CD4-positive, alpha-beta T cell treated with Interleukin-4 for 4 hours (primary cell): ENCODE measurements at places on chromosomes 3 and 15.

- DNase-seq, result no peak
These were observed 56.7 kb upstream of the MAGI1 start for GRCh38 chr3:66095295-66096001.

DNA sequence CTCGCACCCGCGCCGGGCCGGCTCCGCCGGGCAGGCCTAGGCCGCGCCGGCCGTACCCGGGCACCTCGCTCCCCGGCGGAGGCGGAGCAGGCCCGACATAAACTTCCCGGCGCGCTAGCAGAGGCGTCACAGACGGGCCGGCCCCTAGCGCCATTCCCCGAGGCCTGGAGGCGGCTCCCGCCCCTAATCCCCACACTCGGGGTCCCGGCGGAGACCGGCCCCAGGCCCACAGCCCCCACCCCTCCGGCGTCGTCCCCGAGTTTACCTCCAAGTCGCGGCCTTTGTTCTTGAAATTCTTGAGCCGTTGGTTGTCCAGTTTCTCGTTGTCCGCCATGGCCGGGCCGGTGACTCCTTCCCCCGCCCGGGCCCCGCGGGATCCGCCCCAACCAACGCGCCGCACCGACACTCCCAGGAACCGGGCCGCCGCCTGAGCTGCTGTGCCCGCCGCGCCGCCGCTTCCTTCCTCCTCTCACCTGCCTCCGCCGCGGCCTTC lies 376 bp downstream of the KPNA4 start:
- DNase-seq, result peak; percentile 57

- DNase-seq, result no peak
These were observed 26.7 kb downstream of the GBE1 start for GRCh38 chr3:81734742-81735141.

- peak; percentile 24 for DNase-seq
These were observed 4.9 kb downstream of the MESP2 start for GRCh38 chr15:89781055-89781454.

DNA sequence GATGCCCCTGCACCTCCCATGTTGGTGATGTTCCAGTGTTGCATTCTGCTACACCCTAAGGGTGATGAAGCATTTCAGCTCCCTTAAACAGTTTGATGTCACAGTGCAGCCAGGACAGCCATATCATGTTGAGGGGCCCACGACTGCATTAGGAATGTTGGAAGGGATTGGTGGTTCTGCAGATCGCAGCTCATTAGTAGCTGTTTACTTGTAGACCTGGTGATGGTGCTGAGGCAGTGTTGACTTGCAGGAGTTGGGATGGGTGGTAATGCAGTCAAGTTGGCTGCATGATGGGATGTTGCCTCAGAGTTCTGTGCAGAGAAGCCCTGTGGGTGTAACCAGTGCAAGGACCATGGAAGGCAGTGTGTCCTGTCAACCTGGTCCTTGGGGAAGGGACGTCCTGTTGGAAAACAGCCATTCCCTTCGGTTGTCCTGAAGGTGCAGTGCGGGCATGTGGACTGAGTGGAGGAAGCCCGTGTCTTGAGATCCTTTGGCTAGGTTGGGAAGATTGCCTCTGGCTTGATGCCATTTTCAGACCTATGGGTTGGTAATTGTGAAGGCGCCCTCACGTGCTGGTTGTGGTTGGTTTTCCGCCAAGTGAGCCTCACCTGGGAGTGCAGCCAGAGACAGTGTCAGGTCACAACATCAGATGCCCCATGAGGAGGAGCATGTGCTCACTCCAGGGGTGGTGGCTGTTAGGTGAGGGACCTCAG lies 100.7 kb downstream of the SNRPN start:
- DNase-seq, result no peak

- no peak for DNase-seq
These were observed 140.4 kb upstream of the CCDC54 start for GRCh38 chr3:107236655-107237337.

GRCh38 chr15:62124176-62124972 lies 40.7 kb downstream of the C2CD4B start:
- peak; percentile 16 for DNase-seq

DNA sequence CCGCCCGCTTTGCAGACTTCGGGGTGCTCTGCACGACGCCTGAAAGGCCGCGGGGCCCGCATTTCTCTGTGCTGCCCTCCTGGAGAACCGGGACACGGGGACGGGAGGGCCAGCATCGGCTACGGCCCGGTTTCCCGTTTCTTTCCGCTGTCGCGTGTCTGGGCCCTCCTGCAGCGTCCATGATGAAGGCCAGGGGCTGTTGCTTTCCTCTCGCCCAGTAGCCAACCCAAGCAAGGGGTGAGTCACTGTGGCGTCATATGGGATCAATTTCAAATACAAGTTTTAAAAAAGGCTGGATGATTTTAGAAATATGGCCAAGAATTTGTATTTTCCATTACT lies 435 bp downstream of the SLC35G2 start:
- DNase-seq, result no peak

DNA sequence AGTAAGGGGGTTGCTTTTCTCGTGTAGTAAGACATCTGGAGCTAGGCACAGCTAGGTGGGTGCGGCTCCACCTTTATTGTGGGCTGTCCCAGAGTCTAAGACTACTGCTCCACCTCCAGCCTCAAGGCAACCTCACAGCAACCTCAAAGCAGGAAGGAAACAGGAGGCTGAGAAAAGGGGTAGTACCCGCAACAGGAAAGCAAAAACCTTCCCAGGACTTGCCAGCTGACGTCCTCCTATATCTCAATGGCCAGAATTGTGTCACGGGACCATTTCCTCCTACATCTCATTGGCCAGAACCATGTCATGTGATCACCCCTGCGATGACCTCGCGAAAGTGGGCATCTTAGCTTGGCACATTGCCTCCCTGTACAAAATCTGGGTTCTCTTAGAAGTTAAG lies 4.3 kb upstream of the GPR160 start:
- peak; percentile 39 for DNase-seq

- no peak for DNase-seq
These were observed 89.6 kb upstream of the TLE3 start for GRCh38 chr15:70187331-70187730.

DNA sequence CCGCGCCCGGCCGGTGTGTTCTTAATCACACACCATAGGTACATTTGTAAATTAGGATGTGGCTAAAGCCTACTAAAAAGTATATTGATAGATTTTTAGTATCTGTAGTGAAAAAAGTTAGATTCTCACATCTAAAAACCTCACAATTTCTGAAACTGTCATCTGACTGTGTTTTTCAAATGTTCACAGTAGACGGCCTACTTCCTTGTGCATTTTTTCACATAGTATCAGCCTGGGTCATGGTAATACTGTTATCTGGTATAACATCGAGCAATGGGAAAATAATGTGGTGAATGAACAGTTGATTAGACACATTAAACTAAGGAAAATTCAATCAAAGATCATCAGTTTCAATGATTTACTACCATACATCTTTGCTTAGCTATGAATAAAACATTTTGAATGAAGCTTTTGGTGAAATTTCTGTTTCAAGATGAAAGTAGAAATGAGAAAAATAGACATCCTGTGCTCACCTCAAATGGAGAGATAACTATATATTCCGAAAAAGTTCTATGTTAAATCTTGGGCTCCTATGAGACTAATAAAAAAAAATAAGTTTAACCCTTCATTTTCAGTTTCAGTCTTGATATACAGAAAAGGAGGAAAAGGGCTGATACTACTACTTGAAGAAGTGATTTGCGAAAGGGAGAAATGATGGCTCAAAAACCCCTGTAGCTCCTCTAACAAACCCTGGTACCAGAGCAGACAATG lies 262.7 kb downstream of the ZBTB20 start:
- DNase-seq, result no peak

- DNase-seq, result no peak
These were observed 103.8 kb downstream of the CPN2 start for GRCh38 chr3:194247350-194247740.

DNA sequence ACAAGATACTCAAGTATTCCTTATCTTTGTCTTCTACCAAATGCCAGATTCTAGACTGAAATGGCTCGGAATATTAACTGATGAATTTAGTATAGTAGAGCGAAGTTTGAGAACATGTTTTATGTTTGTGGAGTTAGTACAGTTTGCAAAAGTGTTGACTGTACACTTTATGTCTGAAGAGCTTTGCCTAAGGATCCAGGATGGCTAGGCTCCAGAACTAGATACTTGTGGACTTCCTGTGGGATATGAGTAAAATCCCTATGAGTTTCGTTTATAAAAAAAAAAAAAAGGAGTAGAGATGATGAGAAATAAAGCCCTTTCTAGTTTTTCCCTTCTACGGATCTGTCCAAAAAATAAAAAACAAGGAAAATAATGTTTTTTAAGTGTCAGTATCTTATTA lies 96.7 kb downstream of the TP63 start:
- no peak for DNase-seq

DNA sequence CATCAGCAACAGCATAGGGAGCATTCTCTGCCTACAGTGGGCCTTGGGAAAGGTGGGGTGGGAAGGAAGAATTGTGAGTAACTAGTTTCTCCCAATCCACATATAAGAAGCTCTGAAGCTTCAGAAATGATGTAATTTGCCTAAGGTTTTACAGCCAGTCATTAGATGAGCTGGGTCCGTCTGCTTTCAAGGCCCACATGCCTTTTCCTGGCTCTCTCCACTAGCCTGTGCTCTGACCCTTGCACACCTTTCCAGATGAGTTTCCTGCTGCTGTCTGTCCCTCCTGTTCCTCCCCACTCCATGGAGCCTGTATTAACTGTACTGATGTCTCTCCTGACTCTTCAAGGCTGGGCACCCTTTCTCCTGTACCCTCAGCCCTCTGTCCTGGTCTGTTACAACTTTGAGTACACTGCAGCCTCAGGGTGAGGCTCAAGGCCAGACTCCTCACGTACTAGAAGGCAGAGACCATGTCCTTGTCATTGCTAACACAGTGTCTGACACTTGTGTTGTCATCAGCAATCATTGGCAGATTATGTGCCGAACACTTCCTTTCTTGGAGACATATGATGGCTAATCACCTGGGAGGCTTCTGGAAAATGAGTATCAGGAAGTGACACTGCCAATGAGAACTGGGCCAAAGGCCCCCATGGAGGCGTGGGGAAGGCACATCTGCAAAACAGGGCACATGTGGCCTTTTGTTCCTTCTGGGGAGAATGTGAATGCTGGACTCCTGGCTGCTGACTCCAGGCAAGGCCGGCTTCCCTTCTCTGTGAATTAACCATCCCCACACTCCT lies 6.6 kb downstream of the TM6SF1 start:
- DNase-seq, result no peak

DNA sequence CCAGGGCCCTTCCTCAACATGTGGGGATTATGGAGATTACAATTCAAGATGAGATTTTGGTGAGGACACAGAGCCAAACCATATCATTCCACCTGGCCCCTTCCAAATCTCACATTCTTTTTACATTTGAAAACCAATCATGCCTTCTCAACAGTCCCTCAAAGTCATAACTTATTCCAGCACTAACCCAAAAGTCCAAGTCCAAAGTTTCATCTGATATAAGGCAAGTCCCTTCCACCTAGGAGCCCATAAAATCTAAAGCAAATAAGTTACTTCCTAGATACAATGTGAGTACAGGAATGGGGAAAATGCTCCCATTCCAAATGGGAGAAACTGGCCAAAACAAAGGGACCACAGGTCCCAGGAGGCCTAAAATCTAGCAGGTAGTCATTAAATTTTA lies 309.5 kb upstream of the SLITRK3 start:
- DNase-seq, result no peak

GRCh38 chr15:101540480-101541239 lies 51.2 kb upstream of the PCSK6 start:
- no peak for DNase-seq

DNA sequence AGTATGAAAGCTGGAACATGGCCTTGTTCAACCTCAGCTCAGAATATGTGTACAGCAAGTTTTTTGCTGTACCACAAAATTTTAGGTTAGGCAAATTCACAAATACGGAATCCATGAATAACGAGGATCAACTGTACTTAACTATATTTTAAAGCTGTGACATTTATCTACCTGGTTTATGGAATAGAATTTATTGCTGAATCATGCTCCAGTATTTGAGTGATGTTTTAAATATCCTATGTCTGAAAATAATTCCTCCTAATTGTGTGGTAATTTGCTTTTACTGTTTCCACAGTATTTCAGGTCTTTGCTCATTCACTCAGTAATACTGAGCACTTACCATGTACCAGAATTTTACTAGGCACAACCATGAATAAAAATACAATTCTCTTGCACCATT lies 29.5 kb downstream of the SEC62 start:
- DNase-seq, result no peak

- no peak for DNase-seq
These were observed 30.2 kb upstream of the SLCO2A1 start for GRCh38 chr3:134059671-134060560.

GRCh38 chr15:79505956-79506355 lies 73.8 kb downstream of the MINAR1 start:
- no peak for DNase-seq

DNA sequence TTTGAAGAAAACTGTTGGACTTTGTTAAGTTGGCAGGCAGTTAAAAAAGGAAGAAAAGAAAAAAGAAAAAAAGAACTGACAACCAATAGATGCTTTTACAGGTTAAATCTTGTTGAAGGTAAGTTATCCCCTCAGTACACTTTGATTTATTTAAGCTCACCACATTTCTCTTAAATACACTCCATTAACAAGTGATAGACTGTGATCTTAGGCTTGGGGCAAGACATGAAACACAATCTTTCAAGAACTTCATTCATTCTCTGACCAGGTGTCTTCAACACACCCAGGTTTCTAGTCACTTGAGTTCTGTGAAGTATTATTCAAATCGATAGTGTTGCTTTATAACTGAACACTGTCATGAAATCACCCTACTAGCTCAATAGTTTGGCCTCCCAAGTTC lies 751.9 kb downstream of the ROBO1 start:
- DNase-seq, result no peak

DNA sequence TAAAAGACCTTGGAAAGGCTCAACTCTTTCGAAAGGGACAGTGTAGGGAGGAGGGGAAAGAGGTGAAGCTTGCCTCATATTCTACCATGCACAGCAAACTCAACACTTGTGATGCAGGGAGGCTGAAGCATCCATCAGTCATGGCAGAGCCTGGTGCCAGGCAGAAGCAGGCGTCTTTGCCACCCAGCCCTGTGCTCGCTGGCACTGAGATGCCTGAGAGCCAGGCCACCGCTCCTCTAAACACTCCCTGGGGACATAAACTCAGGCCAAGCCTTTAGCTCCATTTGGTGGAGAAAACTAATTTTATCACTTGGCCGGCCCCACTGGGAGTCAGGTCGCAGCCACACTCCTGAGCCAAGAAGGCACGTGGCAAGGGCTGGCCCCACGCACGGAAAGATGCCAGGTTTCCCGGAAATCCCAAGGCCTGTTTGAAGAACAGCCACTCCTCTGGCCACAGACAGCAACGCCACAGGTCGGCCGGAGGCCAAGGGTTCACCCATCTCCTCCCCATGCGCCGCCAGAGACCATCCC lies 30.7 kb downstream of the XXYLT1 start:
- no peak for DNase-seq

DNA sequence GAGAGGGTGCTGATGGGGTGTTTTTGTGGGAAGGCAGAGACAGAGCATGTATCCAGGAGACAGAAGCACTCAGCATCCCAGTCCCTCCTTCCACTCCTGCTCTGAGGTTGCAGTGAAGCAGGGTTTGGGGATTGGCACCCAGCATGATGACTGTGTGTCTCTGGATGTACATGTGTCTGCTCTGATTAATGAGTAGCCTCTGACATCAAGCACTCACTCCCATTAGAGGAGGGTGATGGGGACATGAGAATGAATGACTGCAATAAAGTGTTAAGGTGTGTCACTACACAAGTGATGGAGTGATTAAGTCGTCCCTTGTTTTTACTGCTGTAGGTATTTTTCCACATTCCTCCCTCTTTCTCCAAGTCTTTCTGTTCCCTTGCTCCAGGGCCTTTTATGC lies 9.6 kb upstream of the MYZAP start:
- DNase-seq, result no peak
